ENCODE measurements at places on chromosomes 6 and 20. TPM values are rescaled to one million over a fixed set of nuclear protein-coding genes. Genes with fewer than 3 reads are reported as not detected.
A peak's percentile ranks its signal among the peaks of the same experiment; 100 is the strongest.

The ISM1 gene
- total RNA-seq = not detected

GRCh38 chr20:24911461-24911860 lies 37.6 kb upstream of the CST7 start:
- no peak for DNase-seq

GRCh38 chr6:12351672-12352071 lies 61.5 kb downstream of the EDN1 start:
- no peak for DNase-seq

The NDRG3 gene
- total RNA-seq = 23.1 TPM

- peak; percentile 42 for DNase-seq
Observed at GRCh38 chr6:16799279-16800193, 38.3 kb upstream of the ATXN1 start.

DNA sequence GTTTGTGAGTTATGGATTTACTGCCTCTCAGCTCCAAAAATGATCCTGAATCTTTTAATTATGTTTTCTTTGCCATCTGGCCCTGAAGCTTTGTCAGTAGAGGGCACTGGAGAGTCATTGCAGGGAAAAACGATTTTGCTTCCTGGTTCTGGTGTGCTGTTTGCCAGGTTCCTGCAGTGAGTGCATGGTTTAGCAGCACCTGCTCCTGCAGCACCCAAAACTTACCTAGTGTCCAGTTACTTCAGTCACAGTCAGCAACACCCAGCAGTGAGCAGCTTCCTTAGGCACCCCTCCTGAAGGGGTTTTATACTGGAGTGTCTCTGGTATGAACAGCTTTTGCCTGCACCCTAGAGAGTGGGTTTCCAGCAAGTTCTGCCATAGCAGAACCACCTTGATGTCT lies 6.0 kb upstream of the TRIM26 start:
- DNase-seq = peak; percentile 67

Data from fibroblast of the aortic adventitia (primary cell).